Chondrocyte (in vitro differentiated cells): ENCODE measurements at places on chromosomes 4 and X. TPM values are rescaled to one million over a fixed set of nuclear protein-coding genes. Genes with fewer than 3 reads are reported as not detected.

Gene TBC1D8B
- 15.7 to 19.8 TPM (median 16.5 TPM) in 3 replicates for total RNA-seq

Gene BTC
- total RNA-seq: 0.33 to 0.41 TPM (median 0.40 TPM) in 3 replicates

GRCh38 chrX:132181364-132181763, 37.9 kb downstream of the RAP2C start:
- DNase-seq: no peak

DNA sequence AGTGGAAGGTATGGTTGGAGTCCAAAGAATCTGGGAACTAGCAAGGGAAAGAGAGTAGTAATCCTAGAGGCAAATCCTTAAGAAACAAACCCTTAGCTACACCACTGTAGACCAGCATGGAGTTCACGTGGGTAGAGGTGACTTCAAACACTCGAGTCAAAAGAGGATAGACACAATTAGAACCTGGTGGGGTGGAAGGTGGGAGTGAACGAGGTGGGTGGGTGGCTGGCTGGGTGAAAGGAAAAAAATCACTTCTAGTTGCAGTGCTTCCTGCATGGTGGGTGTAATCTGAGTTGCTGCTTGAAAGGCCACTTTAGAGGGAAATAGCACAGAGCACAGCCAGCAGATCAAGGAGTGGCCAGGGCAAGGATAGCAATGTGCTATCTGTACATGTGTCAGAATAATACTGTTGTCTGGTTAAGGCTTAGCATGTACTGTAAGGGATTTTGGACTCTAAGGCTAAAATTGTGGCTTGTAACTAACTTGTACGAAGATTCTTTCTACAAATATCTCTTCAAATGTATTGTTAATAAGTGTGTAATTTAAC, 356.2 kb downstream of the GRIA2 start:
- no peak for DNase-seq

- DNase-seq: no peak
Measured at GRCh38 chrX:68881911-68882310, 53.1 kb downstream of the EFNB1 start.

- DNase-seq: no peak
Measured at GRCh38 chr4:79492148-79492547, 84.1 kb upstream of the GK2 start.

DNA sequence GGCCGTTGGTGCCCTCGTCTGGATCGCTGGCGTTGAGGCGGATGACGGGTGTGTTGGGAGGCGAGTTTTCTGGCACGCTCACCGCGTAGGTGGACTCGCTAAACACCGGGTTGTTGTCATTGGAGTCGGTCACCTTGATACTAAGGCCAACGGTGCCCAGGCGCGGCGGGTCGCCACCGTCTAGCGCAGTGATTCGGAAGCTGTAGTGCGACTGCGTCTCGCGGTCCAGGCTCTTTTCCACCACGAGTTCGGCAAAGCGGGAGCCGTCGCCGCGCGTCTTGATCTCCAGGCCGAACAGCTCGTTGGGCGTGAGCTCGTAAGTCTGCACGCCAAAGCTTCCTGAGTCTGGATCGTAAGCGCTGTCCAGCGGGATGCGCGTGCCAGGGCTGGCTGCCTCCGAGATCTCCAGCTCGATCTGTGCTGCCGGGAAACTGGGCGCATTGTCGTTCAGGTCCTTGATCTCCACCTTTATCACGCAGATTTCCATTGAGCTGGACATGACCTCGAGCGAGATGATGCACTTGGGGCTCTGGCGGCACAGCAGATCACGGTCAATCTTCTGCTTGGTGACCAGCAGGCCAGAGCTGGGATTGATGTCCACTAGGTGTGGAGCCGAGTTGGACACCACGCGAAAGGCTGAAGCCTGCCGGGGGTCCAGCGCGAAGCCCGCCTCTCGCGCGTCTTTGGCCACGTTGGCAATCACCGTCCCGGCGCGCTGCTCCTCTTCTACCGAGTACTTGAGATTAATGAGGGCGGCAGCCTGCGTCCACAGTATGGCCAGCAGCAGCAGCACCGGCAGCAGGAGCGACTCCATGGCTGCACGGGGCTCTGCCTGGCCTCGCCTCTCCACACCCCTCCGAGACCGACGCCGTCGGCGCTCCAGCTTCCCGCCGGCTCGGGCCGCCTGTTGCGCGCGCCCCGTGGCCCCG, 2.0 kb downstream of the PCDH19 start:
- DNase-seq: peak; percentile 90

DNA sequence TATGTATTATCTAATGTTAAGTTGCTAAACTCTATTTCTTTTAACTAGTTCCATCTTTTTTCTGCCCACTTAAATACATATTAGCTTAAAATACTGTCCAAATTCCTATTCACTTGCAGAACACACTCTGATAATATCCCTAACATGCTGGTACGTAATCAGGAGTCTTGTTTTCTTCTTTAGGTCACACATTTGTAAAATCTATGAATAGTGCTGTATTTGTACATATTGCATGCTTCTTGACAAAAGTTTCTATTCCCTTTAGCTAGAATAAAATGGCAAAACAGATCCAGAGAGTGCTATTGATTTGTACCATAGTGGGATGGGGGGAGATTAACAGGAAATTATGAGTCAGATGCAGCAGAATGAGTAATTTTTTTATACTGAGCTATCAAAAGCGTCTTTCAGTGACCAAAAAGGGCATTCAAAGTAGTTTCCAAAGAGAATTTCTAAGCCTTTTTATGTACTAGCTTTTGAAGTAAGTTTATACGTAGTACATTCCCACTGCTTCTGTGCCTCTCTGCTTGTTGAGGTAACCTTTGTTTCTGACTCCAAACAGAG, 126.5 kb downstream of the PTPN13 start:
- no peak for DNase-seq

GRCh38 chr4:101753721-101754120, 36.8 kb upstream of the BANK1 start:
- DNase-seq: no peak

DNA sequence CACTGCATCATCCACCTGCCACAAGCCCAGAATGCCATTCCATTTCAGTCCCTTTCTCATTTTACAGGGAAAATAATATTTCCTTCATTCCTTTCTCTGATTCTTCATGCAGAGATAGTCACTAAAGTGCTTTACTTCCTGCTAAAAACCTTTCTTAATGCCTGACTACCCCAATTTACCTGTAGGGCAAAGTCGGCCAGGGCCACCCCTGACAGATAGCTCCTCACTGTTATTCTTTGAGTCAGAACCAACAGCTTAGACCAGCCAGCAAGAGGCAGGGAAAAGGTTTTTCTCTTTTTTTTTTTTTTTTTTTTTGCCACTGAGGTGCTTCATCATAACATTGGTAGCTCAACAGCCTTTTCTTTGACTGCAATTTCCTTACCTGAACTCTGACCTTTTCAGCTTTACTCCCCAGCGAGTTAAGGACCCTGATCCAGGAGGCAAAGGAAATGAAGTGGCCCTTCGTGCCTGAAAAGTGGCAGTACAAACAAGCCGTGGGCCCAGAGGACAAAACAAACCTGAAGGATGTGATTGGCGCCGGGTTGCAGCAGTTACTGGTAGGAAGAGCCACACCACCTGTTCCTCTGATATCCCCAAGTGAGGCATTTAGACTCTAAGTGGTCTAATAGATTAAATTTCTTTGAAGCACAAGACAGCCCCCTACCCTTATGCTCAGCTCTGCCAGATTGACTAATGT, 85.0 kb downstream of the ALPK1 start:
- DNase-seq: no peak

DNA sequence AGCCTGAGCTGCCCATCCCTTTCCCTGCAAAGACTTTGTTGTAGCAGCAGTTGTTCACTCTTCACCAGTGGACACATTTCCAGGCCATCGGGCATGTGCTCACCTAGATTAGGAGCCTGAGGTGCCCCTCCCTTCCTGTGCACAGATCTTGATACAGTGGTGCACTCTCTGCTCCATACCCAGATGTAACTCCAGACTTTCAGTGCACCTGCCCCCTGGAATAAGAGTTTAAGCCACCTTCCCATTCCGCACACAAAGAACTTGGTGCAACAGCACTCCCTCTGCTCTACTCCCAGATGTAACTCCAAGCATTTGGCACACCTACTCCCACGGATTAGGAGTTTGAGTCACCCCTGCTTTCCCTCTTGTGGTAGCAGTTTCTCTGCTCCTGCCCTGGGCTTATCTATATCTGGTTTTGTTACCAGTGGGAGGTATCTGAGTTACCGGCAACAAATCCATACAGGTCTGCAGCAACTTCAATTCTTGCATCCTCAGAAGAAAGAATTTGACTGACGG, 36.0 kb upstream of the PLK4 start:
- DNase-seq: no peak

- no peak for DNase-seq
Measured at GRCh38 chr4:76238236-76238635, 13.3 kb upstream of the FAM47E start.

DNA sequence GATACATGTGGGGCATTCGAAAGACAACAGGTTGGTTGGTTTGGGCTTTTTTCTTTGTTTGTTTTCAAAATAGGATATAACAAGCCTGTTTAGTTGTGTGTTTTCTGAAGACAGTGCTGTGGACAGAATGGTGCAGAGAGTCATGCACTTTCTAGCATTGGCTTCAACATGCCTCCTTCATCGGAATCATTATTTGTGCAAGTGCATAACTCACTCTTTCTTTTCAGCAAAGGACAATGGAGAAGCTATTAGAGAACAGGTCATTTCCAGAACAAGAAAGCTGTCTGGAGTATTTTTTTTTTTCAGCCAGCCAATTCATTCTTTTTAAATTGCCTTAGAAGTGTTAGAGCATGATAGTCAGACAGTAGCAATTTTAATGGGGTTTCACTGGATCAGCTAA, 225.8 kb downstream of the STK32B start:
- no peak for DNase-seq

DNA sequence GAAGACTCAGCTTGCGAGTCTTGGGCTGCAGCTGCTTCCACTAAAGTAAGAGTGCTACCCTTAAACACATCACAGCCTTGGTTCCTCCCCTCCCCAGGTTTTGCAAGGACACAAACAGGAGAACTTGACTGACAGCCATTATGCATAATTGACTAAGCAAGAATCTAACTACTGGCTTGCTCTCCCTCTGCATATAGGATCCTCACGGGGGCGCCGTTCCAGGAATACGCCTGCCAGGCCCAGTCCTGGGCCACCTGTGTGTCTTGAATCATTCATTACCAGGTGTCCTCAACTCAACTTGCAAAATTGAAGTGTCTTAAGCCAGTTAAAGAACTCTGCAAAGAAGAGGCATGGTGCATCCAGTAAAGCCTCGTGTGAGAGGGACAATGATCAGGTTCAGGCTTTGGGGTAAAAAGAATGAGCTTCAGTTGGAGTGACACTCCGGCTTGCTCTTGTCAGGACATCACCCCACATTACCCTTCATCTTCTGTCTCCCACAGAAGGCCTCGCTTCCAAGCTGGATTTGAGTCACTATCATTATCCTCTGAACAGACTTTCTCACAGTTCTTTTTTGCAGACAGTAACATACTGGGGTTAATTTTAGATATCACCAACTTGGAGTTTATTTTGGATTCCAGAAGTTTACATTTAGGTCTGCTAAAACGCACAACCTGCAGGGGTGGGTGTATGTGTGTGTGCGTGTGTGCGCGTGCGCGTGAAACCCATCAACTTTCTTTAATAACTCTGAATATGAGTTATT, 273.5 kb upstream of the HS3ST1 start:
- DNase-seq: no peak

DNA sequence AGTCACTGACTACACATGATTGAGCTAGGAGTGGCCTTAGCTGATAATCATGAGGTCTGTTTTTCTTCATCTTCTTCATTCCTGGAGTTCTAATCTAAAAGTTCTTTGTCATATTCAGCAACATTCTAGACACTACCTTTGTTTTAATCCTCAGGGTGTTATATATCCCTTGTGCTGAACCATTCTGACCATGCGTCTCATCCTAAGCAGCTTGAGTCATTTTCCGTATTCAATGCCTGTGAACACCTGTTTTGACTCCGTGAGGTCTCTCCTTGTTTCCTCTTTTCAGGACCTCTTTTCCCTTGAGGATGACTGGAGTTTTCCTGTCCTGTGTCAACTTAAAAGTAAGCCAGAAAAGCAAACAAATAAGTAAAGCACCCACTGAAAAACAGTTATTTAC, 597.9 kb downstream of the GBA3 start:
- no peak for DNase-seq

DNA sequence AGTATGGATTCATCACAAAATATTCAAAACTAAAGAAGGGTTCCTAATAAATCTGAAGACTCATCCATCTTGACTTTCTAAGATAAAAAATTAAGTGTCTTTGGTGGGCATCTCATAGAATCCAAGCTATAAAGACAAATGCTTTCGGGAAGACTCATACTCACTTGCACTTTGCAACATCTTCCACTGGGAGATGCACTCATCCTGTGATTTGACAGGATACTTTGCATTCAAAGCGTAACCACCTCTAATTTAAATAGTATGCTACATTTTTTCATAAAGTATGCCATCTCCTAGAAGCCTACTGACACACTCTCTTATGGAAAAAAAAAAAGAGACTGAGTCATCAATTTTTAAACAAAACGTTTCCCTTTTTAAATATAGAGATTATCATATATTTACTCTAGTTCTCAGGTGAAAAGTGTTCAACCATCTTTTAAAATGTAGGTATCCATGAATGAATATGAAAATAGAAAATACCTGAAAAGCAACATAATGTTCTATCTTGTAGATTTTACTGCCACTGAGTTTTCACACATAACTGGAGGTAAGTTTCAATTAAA, 119.6 kb downstream of the KLHL13 start:
- DNase-seq: no peak

- DNase-seq: no peak
Measured at GRCh38 chrX:794311-794710, 163.7 kb downstream of the SHOX start.

- DNase-seq: no peak
Measured at GRCh38 chr4:56255820-56256219, 131.5 kb downstream of the AASDH start.

DNA sequence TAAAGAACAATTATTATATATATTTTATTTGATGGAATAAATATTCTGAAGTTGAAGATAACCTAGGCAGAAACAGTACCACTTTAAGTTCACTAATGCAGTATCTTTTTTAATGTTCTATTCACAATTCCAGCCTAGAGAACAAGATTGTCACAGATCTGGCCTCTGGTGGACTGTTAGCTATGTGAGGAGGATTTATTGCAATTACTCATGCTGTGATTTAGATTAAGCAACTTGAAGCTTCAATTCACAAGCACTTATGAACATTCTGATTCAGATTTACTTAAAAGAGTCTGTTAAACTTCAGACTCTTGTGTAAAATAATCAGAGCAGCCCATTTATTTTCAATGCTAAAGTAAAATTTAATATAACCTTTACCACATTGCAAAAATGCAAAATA, 1489.8 kb downstream of the STIM2 start:
- no peak for DNase-seq

- no peak for DNase-seq
Measured at GRCh38 chr4:18419780-18420179, 398.2 kb upstream of the LCORL start.
